ENCODE measurements at places on chromosomes 2 and 18. TPM values are rescaled to one million over a fixed set of nuclear protein-coding genes. Genes with fewer than 3 reads are reported as not detected.

- DNase-seq, result no peak
Observed at GRCh38 chr2:197232010-197232409, 78.6 kb downstream of the ANKRD44 start.

GRCh38 chr2:241358470-241358869, 2.4 kb downstream of the FARP2 start:
- no peak for DNase-seq

The CSRNP3 gene
- polyA plus RNA-seq, result 0.57 TPM

The AGXT gene
- polyA plus RNA-seq, result not detected

The GPBAR1 gene
- 0.11 TPM for polyA plus RNA-seq

- no peak for DNase-seq
Observed at GRCh38 chr18:63236921-63237846, 82.4 kb downstream of the BCL2 start.

The RNF125 gene
- polyA plus RNA-seq, result 0.75 TPM

The BCL2L11 gene
- polyA plus RNA-seq, result 1.2 TPM

- DNase-seq, result peak; percentile 46
Observed at GRCh38 chr2:213251618-213252017, 32.6 kb upstream of the SPAG16 start.

DNA sequence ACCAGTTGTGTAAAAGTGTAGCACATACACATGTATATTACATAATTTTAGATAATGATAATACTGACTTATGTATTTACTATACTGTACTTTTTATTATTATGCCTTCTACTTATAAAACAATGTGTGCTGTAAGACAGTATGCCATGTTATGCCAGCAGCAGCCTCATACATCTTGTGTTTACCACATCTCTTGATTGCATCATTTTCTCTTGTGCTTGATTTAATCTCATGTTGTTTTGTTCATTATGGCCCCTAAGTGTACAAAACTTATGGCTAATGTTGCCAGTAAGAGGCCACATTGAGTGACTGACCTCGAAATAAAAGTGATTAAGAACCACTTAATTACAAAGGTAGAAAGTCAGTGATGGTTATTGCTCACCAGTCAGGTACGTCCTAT, 128.0 kb upstream of the SP5 start:
- DNase-seq, result no peak

DNA sequence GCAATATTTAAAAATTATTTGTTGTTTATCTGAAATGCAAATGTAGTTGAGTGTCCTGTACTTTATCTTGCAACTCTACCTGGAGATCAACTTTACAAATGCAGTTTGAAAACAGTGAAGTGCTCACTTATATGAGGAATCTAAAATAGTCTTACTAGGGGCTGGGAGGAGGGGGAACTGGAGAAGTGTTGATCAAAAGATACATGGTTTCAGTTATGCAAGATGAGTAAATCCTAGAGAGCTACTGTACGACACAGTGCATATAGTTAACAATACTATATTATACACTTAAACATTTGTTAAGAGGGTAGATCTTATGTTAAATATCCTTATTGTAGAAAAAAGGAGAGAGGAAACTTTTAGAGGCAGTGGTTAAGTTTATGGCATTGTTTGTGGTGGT, 241.9 kb downstream of the BCL11A start:
- no peak for DNase-seq

The CROCC2 gene
- polyA plus RNA-seq, result not detected

- DNase-seq, result no peak
Observed at GRCh38 chr2:142878031-142878678, 691 bp downstream of the KYNU start.

DNA sequence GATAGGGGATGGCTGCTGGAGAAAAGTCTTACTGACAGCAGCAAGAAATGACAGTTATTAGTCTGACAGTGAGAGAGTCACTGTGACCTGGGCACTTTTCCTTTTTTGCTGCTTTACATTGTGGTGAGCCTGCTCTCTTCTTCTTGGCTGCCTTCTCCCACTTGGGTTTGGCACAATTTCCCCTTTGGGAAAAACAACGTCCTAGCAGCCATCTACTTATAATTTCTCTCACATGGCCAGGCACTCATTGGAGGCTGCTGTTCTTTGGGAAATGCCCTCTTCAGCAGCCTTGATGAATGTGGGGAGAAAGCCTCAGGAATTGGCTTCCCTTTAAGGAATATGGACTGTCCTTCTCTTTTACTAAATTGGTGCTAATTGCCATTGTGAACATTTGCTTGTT, 60.4 kb upstream of the SLC1A4 start:
- no peak for DNase-seq

DNA sequence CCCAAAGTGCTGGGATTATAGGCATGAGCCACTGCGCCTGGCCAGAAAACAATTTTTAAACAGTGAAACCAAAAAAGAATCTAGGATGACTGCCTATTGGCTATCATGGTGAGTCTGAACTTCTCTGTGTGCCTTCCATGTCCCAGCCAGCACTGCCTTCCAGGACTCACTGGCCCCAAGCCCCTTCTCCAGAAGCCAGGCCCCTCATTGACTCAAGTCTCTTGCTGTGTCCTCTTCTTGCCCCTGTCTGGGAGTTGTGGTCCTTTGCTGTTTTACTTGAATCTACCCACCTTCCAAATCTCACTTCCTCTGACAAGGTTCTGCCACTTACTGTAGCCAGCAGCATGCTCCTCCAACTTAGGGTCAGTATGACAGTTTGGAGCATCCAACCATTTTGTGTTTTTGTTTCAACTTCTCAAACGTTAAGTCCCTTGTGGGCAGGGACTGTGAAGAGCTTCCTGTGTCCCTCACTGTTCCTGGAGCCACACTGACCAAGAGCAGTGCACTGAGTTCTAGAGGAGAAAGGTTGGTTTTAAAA, 41.7 kb downstream of the ST3GAL5 start:
- no peak for DNase-seq

The MARCHF4 gene
- polyA plus RNA-seq, result 14.9 TPM

GRCh38 chr2:170276925-170277629, 99.1 kb downstream of the MYO3B start:
- DNase-seq, result no peak

The CUL3 gene
- polyA plus RNA-seq, result 65.2 TPM

GRCh38 chr2:151560289-151560688, 150.6 kb downstream of the RIF1 start:
- peak; percentile 86 for DNase-seq

DNA sequence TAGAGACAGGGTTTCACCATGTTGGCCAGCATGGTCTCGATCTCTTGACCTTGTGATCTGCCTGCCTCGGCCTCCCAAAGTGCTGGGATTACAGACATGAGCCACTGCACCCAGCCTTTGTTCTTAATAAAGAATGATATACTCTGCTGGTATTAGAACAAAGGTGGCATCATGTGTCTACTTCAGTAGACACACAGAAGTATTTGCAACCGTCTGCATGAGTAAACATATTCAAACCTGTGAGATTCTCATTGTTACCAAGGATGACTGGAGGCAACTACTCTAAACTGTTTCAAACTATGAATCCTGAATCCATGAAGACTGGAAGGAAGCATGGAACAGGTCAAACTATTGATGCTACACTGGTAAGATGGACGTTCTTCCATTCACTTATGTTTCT, 32.1 kb downstream of the MBD2 start:
- no peak for DNase-seq

The LRRC30 gene
- not detected for polyA plus RNA-seq

- DNase-seq, result no peak
Observed at GRCh38 chr2:41204315-41204714, 752.4 kb upstream of the SLC8A1 start.

DNA sequence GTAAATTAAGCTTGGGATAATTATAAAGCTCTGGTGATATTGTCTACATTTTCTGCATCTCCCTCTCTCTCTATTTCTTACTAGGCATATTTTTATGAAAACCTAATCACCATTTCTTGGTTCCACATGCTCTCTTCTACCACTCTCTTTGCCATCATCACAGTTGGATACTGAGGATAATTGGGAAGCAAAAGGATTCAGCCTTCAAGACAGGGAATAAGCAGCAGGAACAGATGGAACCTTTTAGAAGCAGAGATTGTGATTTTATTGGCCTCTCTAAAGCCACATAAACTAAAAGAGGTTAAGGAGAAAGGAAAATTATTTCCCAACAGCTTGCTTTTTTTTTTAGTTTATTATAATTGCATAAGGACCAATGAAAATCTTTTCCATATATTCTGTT, 226.3 kb upstream of the SPHKAP start:
- no peak for DNase-seq

The SIX3 gene
- not detected for polyA plus RNA-seq

The CD8B2 gene
- not detected for polyA plus RNA-seq

DNA sequence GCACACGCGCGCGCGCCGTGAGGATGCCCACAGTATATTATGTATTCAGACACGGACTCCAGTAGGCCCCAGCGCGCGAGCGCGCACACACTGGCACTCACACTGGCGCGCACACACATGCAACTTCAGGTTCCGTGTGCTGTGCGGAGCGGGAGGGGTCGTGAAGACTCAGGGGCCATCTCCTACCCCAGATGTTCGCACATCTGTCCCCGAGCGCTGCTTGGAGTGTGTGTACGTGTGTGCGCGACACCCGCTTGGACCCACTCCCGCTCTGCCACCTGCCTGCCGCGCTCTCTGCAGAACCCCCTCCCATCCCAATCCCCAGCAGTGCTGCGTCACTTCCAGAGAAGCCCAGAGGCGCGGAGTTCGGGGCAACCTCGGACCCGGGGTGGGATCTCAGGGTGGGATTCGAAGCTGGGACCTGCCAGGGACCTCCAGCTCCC, 2.6 kb downstream of the NRP2 start:
- no peak for DNase-seq

DNA sequence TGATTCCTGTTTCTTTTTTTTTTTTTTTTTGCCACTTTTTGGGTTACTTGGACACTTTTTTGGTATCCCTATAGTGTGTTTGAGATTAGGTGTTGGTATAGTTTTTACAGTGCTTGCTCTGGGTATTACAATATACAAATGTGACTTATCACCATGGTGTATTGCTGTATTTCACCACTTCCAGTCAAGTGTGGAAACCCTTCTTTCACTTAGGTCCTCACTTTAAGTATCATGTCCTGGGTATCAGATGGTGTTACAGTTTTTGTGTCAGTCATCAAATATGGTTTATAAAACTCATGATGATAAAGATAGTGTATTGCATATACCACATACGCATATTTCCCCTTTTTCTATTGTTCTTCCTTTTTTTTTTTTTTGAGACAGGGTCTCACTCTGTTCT, 1.8 kb downstream of the ATP9B start:
- no peak for DNase-seq

- DNase-seq, result no peak
Observed at GRCh38 chr18:46497129-46497528, 159.9 kb downstream of the LOXHD1 start.

- DNase-seq, result no peak
Observed at GRCh38 chr2:149152469-149152953, 114.0 kb downstream of the LYPD6B start.

DNA sequence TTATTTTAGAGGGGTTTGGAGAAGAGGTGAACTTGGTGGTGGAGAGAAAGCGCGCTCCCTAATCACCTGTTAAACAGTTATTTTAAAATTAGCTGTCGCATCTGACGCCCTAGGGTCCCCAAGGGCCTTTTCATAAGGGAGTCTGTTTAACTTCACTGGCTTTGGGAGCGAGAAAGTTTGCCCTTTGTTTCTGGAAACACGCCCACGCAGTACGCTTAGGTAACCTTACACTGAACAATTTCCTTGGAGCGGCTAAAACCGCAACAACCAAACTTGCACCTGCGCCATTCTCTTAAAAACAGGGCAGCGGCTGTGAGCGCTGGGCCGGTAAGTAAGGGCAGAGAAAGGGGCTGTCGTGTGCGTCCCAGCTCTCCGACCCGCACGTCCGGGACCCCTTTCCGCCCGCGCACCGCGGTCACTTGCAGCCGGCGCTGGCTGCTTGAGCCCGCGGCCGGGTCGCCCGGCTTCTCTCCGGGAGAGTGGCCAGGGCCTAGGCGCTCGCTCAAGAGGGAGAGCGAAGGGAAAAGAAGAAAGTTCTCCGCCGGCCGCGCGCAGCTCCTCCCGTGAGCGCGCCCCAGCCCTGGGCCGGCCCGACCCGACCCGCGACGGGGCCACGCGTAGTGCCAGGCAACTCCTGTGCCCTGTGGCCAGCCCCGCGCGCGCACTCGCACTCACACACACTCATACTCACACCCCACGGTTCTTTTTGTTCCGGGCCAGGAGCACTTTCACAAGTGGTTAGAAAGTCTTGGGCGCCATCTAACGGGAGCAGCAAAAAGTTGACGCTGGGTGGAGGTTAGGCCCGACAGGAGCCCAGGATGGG, 19.2 kb downstream of the POU3F3 start:
- no peak for DNase-seq

GRCh38 chr2:69081001-69081580, 68.1 kb downstream of the ANTXR1 start:
- DNase-seq, result no peak

GRCh38 chr2:38626326-38627035, 23.8 kb upstream of the HNRNPLL start:
- DNase-seq, result no peak

The CTNNA2 gene
- not detected for polyA plus RNA-seq

- no peak for DNase-seq
Observed at GRCh38 chr18:77906103-77906892, 656.6 kb downstream of the GALR1 start.

GRCh38 chr18:48840491-48840877, 110.3 kb downstream of the SMAD7 start:
- DNase-seq, result no peak

GRCh38 chr2:19687017-19687659, 214.6 kb downstream of the TTC32 start:
- DNase-seq, result no peak
